ENCODE measurements at places on chromosomes 7 and 10.

DNA sequence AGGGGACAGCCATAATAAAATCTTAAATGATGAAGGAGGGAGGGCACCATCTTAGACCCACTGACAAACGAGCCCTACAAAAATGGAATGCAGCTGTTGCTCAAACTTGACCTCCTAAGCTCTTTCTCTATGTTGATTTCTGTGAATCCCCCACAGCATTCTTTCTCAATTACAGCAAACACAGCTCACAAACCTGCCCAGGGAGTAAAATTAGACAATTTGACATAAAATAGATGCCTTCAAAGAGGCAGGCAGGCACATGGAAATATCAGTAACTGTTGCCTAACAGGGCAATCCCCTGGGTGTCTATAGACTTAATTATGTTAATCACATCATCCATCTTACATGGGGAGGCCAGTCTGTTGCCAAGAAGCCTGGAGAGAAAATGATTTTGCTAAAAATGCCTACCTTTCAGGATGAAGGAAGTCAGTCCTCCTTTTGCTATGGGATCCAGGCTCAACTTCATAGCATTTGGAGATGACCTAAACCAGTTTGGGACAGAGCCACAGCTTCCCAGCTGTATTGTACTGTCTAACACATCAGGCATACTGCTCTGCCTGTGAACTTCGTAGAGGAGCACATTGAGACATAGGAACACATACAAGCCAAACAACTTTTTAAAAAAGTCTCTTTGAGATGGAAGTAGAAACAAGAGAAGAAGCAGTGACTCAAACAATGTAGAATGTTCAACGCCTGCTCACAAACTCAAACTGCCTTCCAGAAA lies 1177.4 kb downstream of the SORCS1 start:
- DNase-seq, result no peak

GRCh38 chr10:5142199-5142598 lies 42.8 kb downstream of the AKR1C8 start:
- no peak for DNase-seq

DNA sequence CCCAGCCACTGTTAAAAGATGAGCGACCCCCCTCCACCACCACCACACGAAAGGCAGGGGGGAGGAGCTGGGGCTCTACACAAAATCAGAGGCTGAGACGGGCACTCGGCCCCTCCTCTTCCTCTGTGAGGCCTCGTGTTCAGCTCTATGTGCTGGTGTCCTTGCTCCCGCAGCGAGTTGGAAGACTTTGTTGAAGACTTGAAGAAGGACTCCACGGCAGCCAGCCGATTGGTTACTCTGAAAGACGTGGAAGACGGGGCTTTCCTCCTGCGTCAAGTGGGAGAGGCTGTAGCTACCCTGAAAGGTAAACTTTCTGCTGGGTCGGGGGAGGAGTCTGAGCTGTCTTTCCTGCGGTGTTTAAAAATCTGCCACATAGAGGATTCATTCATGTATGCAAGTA lies 203.7 kb downstream of the ARHGAP21 start:
- no peak for DNase-seq

DNA sequence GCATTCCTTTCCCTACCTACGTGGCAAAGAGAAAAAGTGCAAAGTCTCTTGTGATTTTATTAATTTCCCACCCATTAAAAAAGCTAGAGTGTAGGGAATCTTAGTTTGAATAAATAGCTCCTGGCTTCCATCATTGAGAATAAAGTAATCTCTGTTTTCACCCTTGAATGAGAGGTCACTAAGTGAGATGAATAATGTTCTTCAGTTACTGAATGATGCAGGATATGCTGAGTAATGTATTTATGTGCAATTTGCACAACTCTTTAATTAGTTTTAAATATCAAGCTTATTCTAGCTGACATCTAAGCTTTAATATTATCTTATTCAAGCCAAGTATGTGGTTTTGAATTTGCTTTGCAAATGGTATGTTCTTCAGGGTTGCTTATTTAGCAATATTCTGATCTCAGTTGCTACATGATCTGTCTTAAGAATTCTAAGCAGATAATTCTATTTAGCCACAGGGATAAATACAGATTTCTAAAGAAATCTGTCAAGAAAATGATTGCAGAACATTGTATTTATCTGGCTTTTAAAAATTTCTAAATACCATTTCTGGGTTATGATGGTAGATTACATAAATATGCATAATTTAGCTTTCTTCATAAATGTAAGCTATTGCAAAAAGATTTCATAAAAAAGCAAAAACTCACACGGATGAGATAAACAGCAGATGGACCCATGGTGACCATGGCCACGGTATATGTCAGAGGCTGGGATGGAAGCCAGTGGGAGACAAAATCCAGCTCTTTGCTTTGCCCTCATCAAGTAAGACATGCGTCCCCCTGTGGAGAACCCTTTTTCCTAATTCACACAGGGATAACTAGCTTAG lies 141.0 kb downstream of the MACC1 start:
- no peak for DNase-seq

DNA sequence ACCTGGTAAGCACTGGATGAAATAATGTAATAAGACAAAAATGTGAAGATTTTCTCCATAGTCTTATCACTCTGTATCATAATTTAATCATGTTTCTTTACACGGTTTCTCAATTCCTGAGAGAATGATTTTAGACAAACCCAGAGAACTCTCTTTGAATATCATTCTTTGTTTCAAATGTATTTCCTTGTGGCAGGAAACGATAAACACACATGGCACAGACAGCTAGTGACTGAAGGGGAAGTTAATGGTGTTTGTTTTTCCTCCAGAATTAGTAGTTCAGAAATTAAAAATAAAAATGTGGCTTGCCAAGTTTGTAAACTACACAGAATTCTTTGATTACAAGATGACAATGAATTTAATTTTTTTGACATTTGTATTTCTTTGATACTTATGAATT lies 163.7 kb upstream of the PRPS1L1 start:
- no peak for DNase-seq

GRCh38 chr10:97203220-97203619 lies 17.5 kb upstream of the SLIT1 start:
- DNase-seq, result no peak

DNA sequence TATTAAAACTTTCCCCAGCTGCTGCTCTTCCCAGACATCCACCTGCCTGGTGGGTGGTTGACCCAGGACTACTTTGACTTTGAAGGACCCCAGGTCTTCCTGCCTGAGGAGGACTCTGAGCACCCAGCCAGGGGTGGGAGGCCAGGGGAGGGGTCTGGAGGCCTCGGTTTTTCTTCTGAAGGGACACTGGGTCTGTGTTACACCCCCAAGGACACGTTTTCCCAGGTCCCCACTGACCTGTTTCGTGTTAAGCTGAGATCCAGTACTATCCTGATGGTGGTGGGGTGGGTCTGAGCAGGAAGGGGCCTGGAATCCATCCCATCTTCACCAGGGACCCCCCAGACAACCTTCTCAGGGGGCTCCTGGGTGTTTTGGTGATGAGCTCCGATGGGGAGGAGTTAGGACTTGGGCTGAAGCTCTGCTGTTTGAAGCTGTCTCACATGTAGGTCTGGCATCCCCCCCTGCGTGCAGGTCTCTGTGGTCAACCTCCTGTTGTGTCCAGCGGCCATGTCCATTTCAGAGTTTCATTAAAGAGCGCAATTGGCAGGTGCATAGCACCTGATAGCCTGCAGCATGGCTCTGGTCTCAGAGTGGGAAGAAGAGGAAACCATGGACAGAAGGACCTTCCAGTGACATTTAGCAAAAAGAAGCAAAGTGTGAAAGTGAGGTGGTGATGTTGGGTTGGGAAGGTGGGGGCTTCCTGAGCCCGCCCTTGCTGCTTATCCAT lies 3.5 kb downstream of the JAKMIP3 start:
- no peak for DNase-seq

DNA sequence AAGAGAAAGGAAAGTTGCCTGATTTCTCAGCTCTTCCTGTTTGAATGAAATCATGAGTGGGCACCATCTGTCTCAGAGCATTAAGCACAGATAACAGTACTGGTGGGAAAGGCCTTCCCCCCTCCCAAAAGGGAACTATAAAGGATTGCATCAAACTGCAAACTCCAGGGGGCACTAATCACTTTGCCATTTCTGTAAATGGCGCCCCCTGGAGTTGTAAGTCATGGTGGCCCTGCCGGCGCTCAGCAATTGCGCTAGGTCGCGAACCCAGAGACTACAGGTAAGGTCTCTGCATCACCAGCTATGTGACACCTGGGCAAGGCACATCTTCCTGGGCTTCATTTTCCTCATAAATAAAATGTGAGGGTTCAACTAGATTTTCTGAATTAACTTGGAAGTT lies 11.1 kb downstream of the LRRC4 start:
- no peak for DNase-seq

- DNase-seq, result no peak
Measured at GRCh38 chr10:96082748-96083147, 39.4 kb downstream of the CCNJ start.

DNA sequence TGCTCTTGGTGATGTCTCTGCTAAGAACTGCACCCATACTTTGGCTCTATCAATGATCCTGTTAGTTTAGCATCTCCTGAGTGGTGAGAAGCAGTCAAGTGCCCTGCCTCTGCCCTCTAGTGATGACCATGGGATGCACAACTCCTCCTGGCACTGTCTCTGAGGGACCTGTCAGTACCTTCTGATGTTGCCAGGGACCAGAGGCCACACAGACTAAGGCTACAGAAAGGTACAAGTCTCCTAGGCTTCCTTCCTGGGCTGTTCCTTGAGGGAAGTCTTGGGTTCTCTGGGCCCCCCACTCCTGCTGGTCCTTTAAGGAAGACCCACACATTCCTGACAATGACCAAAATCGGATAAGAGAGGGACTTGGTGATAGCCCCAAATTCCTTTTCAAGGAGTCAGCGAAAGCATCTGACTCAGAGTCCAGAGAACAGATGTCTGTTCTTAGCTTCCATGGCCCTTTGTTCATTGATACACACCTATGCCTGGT lies 15.3 kb downstream of the NKX2-3 start:
- peak; percentile 34 for DNase-seq

GRCh38 chr7:13946181-13946580 lies 43.3 kb downstream of the ETV1 start:
- no peak for DNase-seq

GRCh38 chr7:32587411-32587948 lies 92.2 kb downstream of the AVL9 start:
- DNase-seq, result no peak
